ENCODE measurements at places on chromosomes 7 and 10. TPM values are rescaled to one million over a fixed set of nuclear protein-coding genes. Genes with fewer than 3 reads are reported as not detected.
A peak's percentile ranks its signal among the peaks of the same experiment; 100 is the strongest.

DNA sequence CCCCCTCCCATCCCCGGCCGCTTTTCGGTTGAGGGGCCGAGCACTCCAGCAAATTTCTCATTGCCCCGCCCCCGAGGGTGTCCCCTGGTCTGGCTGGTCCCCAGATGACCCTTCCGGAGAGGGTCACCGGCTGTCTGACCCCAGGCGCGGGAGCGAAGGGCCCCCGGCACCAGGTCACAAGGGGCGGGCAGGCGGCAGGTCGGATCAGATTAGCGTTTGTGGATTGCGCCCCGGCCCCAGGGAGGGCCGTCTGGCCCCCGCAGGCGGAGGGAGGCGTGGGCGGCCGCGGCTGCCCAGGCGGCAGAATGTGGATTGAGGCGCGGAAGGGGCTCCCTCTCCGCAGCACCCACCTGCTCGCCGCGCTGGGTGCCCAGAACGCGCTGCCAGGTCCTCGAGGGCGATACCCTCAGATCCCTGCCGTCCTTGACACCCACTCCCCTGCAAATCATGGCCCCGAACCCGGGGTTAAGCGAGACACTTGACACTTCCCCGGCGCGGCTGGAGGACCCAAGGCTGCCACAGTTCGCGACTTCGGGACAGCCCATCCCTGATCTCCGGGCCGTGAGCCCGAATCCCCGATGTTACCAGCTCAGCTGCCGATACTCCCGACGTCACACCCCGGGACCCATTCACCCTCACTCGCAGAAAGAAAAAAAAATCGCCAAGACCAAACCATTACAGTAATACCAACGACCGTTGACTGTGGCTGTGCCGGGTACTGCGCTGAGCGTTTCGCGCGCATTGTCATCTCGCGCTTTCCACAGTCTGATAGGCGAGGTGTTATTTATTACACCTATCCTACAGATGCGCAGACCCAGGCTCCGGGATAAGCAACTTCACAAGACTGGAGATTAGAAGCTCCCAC is 953 bp downstream of the NODAL start:
- no peak for DNase-seq

DNA sequence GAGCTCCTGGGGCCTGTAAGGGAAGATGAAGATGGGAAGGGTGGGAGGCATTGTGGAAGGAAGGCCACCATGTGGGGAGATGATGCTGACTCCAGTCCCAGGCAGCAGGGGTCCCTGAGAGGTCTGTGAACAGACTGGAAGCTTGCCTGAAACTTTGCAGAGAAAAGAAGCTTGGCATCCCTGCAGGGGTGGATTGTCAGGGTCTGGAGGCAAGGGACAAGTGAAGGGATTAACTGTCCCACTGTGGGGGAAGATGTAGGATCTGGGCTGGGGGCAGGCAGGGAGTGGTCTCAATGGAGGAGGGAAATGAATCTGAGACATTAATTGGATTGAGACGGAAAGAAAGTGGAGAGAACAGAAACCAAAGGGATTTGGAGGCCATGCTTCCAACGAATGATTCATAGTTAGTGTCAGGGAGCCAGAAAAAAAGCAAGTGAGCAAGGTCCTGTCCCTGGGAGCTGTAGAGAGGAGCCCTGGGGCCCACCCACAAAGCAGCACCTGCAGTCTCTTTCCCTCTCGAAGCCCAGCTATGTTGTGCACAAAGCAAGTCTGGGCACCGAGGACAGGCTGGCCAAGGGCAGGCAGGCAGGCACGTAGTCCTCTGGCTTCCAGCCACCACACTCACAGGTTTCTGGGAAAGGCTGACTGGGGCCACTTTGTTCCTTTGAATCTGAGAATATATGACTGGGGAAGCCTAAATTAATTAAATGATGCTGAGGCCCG is 4.7 kb upstream of the SLC18A3 start:
- no peak for DNase-seq

DNA sequence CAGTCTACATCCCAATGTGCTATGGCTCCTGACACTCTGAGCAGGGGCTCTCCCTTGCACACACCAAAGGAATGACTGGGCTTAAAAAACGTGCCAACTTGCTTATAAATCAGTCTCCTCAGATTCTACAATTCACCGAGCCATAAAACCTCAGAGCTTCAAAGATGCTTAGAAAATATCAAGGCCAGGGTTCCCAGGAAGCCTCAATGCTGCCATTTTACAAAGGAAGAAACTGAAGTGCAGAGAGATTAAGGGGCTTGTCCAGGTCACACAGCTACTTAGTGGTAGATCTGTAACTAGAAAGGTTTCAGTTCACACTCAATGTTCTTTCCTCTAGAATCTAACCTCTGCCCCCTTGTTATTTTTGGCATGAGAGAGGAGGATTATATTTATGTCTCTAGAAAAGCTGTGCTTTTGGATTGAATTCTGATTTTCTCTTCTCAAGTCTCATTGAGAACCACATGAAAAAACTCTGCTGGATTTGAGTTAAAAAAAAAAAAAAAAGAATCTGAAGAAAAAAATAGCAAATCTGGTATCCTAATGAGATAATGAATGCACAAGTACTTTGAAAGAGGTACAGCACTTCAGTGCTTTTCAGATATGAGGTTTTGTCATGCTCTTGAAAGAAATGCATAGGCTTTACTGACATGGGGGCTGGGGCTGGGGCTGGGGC is 22.3 kb upstream of the TSPAN33 start:
- no peak for DNase-seq

DNA sequence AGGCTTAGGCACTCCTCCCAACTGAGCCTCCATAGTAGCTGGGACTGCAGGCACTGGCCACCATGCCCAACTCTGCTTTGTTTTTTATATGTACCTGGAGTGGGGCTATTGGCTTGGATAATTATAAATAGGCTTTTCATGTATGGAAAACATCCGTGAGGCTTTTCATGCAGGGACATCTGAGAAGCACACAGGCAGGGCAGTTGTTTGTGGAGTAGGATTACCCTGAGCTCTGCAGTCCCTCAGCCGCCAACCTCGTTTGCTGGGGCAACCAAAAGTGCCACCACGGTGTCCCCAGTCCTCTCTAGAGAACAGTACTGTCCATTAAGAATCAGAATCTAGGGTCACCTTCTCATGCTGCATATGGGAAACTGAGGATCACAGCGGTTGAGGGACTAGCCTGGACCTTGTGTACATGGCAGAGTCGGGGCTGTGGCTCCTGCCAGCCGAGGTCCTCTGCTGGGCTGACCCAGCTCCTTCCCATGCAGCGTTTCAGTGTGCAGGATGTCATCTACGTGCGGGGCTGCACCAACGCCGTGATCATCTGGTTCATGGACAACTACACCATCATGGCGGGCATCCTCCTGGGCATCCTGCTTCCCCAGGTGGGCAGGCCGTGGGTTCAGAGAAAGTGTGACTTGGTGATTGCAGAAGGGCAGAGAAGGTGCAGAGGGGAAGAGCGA is 54.5 kb downstream of the TSPAN15 start:
- DNase-seq: no peak

- DNase-seq: peak; percentile 36
Measured at GRCh38 chr10:59865101-59865500, 41.3 kb downstream of the CCDC6 start.

- DNase-seq: peak; percentile 4
Measured at GRCh38 chr10:92241158-92241500, 49.7 kb downstream of the CPEB3 start.

GRCh38 chr7:116354171-116354545 is 143.8 kb downstream of the TES start:
- DNase-seq: no peak

DNA sequence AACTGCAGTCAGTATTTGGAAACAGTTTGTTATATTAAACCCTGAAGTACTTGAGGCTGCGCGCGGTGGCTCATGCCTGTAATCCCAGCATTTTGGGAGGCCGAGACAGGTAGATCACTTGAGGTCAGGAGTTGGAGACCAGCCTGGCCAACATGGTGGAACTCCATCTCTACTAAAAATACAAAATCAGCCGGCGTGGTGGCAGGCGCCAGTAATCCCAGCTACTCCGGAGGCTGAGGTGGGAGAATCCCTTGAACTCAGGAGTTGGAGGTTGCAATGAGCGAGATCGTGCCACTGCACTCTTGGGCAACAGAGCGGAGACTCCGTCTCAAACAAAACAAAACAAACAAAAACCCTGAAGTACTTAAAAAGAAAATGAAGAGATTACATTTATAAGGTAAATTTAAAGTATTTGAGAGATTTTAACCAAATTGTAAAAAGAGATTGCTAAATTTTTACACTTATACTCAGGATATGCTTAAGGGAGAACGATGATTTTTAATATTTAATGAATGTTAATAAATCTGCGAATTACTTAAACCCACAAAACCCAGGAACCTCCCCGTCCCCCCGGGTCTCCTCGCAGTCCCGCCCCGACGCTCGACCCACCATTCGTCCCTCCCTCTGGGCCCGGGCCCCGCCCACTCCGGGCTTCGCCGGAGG is 425 bp upstream of the MTG1 start:
- DNase-seq: no peak

- DNase-seq: peak; percentile 43
Measured at GRCh38 chr10:109978481-109978880, 29.3 kb upstream of the ADD3 start.

- DNase-seq: no peak
Measured at GRCh38 chr7:42212541-42213090, 24.4 kb downstream of the GLI3 start.

DNA sequence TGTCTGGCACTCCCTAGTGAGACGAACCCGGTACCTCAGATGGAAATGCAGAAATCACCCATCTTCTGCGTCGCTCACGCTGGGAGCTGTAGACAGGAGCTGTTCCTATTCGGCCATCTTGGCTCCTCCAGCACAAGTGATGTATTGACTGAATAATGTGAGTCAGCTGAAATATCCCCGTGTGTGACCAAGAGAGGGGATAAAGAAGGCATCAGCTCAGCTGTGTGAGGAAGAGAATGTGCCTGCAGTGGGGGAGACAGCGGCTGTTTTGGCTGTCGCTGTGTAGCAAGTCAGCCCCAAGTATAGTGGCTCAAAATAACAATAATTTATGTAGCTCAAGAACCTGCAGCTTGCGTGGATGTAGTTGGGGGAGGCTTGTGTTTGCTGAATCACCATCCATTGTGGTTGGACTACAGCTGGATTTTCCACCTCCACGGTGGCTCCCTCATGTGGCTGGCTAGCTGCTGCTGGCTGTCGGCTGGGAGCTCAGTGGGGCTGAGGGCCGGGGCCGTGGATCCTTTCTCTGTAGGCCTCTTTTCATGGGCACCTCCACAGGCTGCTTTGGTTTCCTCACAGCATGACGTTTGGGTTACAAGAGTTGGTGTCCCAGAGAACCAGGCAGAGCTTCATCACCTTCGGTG is 434.5 kb downstream of the CCSER2 start:
- no peak for DNase-seq

- no peak for DNase-seq
Measured at GRCh38 chr10:100827819-100828737, 82.7 kb downstream of the PAX2 start.

DNA sequence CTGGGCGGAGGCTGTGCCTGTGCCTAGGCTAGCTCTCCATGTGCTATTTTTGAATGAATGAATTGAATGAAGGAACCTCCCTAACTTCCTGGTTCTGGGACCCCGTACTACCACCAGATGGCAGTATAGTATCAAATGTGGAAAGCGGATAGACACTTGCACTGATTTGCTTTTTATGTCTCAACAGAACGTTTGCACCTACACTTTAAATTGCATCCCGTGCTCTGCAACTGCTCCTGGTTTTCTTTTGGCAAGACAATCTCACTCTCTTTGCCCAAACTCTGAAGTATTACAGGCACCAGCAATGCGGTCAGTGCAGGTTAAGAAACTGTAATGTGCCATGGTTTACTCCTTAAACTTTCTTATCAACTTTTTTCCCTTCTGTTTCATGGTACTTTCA is 6.5 kb downstream of the FZD8 start:
- DNase-seq: peak; percentile 42

DNA sequence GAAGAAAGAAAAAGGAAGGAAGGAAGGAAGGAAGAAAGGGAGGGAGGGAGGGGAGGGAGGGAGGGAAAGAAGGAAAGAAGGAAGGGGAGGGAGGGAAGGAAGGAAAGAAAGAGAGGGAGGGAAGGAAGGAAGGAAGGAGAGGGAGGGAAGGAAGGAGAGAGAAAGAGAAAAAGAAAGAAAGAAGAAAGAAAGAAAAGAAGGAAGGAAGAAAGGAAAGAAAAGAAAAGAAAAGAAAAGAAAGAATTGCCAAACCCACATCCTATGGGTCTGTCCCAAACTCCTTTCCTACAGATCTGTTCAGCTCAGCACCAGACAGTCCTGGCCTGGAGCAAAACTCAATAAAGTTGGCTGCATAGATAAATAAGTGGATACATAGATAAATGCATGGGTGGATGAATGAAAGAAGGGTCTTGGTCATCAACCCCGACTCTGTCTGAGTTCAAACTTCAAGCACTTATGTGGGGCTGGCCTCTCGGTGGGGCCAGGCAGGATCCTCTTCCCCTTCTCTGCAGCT is 17.2 kb upstream of the TLX1 start:
- DNase-seq: no peak

- DNase-seq: no peak
Measured at GRCh38 chr10:60896033-60896432, 48.0 kb downstream of the RHOBTB1 start.

GRCh38 chr10:114600057-114600456 is 58.0 kb downstream of the ABLIM1 start:
- no peak for DNase-seq

- DNase-seq: no peak
Measured at GRCh38 chr10:63822496-63822895, 301.3 kb downstream of the REEP3 start.

- DNase-seq: no peak
Measured at GRCh38 chr10:43252783-43253341, 14.0 kb downstream of the RASGEF1A start.

DNA sequence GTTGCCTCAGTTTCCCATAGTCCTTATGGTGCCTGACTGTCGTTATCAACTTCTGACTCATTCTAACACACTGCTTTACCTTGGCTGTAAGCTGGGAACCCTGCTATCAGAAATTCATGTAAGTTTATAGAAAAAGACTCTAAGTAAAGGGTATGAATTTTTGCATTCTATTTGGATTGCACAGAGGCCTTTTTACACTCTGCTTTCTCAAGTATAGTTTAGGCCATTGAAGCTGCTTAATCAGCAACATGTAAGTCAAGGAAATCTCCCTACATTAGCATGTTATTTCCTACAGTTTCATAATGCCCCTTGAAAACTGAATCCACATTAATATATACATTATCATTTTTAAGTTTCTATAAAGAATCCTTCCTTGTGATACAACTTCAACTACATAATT is 17.1 kb upstream of the ITGB8 start:
- no peak for DNase-seq

- no peak for DNase-seq
Measured at GRCh38 chr10:78405231-78405630, 371.6 kb downstream of the RPS24 start.

- DNase-seq: peak; percentile 22
Measured at GRCh38 chr7:158782761-158783401, 46.4 kb downstream of the ESYT2 start.

Gene TMEM26
- not detected for polyA plus RNA-seq

Gene DCLRE1C
- 17.6 TPM for polyA plus RNA-seq

Gene SPACDR
- 0.40 TPM for polyA plus RNA-seq

Gene WIPF3
- polyA plus RNA-seq: not detected

Gene LRRC61
- polyA plus RNA-seq: 1.6 TPM

Gene CTAGE6
- not detected for polyA plus RNA-seq

Gene PAPOLB
- polyA plus RNA-seq: not detected

Gene HTRA1
- 2.2 TPM for polyA plus RNA-seq

Gene GPER1
- polyA plus RNA-seq: 0.35 TPM

Gene NUTM2B
- not detected for polyA plus RNA-seq

Data from CD14-positive monocyte (primary cell).